ENCODE measurements at places on chromosomes 12 and 14. TPM values are rescaled to one million over a fixed set of nuclear protein-coding genes. Genes with fewer than 3 reads are reported as not detected.

DNA sequence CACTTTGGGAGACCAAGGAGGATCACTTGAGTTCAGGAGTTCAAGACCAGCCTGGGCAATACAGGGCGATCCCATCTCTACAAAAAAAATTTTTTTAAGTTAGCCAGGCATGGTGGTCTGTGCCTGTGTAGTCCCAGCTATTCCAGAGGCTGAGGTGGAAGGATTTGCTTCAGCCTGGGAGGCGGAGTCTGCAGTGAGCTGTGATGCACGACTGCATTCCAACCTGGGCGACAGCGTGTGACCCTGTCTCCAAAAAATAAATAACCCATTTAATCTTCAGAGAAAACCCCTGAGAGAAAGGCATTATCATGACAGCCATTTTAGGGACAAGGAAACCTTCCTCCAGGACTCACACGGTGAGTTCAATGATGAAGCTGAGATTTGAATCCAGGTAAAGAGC, 3.7 kb upstream of the FKBP4 start:
- H3K27ac ChIP-seq, result no peak overlapping the region
- peaks cover 9% of the 10 kb centered on the region for H3K4me1 ChIP-seq
- no peaks in the 10 kb centered on the region for H3K36me3 ChIP-seq
- no peak overlapping the region for H3K4me3 ChIP-seq
- H3K27me3 ChIP-seq, result peaks cover 28% of the 10 kb centered on the region

- H3K4me1 ChIP-seq, result peaks cover 11% of the 10 kb centered on the region
- no peak overlapping the region for H3K4me3 ChIP-seq
- DNase-seq, result no peak
Observed at GRCh38 chr12:92539110-92539749, 163.6 kb upstream of the PLEKHG7 start.

- no peak overlapping the region for H3K4me3 ChIP-seq
- H3K27me3 ChIP-seq, result no peaks in the 10 kb centered on the region
- no peaks in the 10 kb centered on the region for H3K36me3 ChIP-seq
- DNase-seq, result no peak
- no peak overlapping the region for H3K27ac ChIP-seq
Observed at GRCh38 chr12:92186038-92186470, 40.4 kb upstream of the BTG1 start.

The TAC3 gene
- 5.4 TPM for total RNA-seq

DNA sequence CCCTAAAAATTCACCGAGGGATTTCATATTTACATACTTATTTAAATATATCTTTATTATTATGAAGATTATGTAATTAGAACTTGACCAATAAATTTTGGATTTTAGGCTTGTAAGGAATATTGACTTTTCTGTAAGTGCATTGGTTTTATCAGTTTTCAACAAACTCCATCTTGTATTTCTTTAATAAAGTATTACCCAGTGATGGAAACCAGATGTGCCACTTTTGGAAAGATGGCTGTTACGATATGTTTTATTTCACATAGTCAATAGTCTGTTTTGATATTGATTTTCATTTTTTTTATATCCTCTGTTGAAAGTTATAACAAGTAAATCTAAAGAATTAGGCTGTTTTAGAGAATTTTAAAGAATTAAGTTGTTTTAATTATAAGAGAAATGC, 1.8 kb downstream of the MON2 start:
- H3K36me3 ChIP-seq, result peaks cover 8% of the 10 kb centered on the region
- peak overlapping the region; percentile 98 for H3K4me3 ChIP-seq
- no peaks in the 10 kb centered on the region for H3K27me3 ChIP-seq
- no peak overlapping the region for H3K27ac ChIP-seq
- DNase-seq, result no peak

GRCh38 chr12:32087306-32087705, 19.3 kb upstream of the BICD1 start:
- no peak overlapping the region for H3K4me3 ChIP-seq
- H3K27ac ChIP-seq, result no peak overlapping the region
- no peaks in the 10 kb centered on the region for H3K27me3 ChIP-seq
- H3K36me3 ChIP-seq, result no peaks in the 10 kb centered on the region

DNA sequence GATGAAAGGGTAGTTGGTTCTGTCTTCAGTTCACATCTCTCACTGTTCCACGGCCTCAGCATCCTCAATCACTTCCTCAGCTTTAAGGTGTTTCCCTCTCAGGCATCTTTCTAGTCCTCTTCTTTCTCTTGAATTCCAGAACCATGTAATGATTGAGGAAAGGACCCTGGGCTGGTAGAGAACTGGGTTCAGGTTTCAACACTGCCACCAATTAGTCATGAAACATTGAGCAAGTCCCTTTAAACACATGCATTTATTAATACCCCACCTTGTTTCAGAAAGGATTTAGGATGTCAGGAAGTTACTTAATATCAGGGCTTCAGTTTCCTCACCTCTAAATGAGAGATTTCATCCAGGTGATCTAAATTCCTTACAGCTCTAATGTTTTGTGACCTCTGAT, 7.2 kb downstream of the DMAC2L start:
- DNase-seq, result no peak
- no peaks in the 10 kb centered on the region for H3K4me1 ChIP-seq

DNA sequence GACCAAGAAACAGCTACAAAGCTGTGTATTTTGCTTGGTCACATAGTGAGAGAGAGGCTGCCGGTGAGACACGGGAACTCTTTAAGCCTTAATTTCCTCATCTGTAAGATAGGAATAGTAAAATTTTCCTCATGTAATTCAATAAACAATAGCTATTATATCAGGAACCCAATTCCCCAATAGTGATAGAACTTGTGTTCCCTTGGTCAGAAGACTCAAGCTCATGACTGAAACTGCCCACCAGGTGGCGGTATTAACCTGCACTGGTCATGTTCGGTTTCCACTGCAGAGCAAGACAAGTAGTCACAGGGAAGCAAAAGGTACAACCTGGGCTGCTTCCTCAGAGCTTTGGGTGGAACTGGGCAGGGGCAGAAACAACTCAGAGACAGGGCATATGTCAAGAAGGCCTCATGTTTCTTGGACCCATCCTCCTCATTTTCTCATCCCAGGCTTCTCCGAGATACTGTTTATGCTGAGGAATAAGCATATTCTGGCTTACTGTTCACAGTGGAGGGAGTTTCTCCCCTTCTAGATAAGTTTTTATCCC, 4.2 kb upstream of the AJUBA start:
- peak; percentile 96 for DNase-seq
- H3K27me3 ChIP-seq, result no peaks in the 10 kb centered on the region
- H3K4me3 ChIP-seq, result no peak overlapping the region
- no peak overlapping the region for H3K27ac ChIP-seq
- no peaks in the 10 kb centered on the region for H3K36me3 ChIP-seq
